ENCODE measurements at places on chromosomes 5 and 9. TPM values are rescaled to one million over a fixed set of nuclear protein-coding genes. Genes with fewer than 3 reads are reported as not detected.

ITGA2 gene
- 0.09 TPM for total RNA-seq

GRCh38 chr5:179343021-179343718 lies 2.1 kb downstream of the ADAMTS2 start:
- DNase-seq = no peak

DNA sequence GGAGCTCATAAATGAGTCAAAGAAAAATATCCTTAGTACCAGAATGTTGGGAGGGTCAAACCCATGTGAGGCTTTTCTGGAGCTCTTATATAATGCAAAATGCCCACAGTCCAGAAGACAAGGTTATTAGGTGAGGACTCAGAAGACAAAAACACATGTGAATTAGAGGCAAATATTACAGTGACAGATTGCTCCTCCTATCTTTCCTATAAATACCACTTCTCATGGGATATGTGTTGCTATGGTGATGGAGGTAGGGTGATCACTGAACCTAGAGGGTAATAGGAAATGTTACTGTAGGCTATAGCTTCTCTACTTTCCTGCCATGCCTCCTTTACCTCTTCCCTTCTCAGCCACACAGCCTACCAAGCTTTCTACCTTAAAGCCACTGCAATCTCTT lies 264.6 kb downstream of the SEC61B start:
- DNase-seq = no peak

DRD1 gene
- not detected for total RNA-seq

IL13 gene
- total RNA-seq = not detected
